ENCODE measurements at places on chromosomes 1 and 21. TPM values are rescaled to one million over a fixed set of nuclear protein-coding genes. Genes with fewer than 3 reads are reported as not detected.

PAQR6 gene
- 1.0 TPM for total RNA-seq

PGLYRP4 gene
- 0.31 TPM for total RNA-seq

TTC34 gene
- total RNA-seq, result 0.10 TPM

SYF2 gene
- total RNA-seq, result 46.6 TPM

APOBEC4 gene
- not detected for total RNA-seq

ARL8A gene
- 29.8 TPM for total RNA-seq

GJA9 gene
- total RNA-seq, result not detected

TTC22 gene
- total RNA-seq, result 8.7 TPM

NBPF6 gene
- not detected for total RNA-seq

CKS1B gene
- 35.2 TPM for total RNA-seq

MX2 gene
- 8.7 TPM for total RNA-seq

SPRR2B gene
- not detected for total RNA-seq

CEPT1 gene
- total RNA-seq, result 55.7 TPM

PLA2G2C gene
- not detected for total RNA-seq

OR2M3 gene
- total RNA-seq, result not detected

TAS1R1 gene
- 2.2 TPM for total RNA-seq

MXRA8 gene
- 95.3 TPM for total RNA-seq

LRRN2 gene
- 1.5 TPM for total RNA-seq

PROX1 gene
- total RNA-seq, result 15.6 TPM

TFF2 gene
- total RNA-seq, result not detected

BCL2L15 gene
- total RNA-seq, result 0.41 TPM

KCNN3 gene
- total RNA-seq, result 10.8 TPM

SEMA6C gene
- total RNA-seq, result 83.6 TPM

WDR64 gene
- not detected for total RNA-seq

LCE1A gene
- not detected for total RNA-seq

LRRC53 gene
- not detected for total RNA-seq

TAL1 gene
- total RNA-seq, result 3.6 TPM

MPZ gene
- total RNA-seq, result 67.9 TPM

DCST1 gene
- not detected for total RNA-seq

LAMC2 gene
- 11.8 TPM for total RNA-seq

APCS gene
- not detected for total RNA-seq

TNFRSF9 gene
- not detected for total RNA-seq

CHAF1B gene
- total RNA-seq, result 2.4 TPM

ITLN2 gene
- total RNA-seq, result not detected

OLFM3 gene
- total RNA-seq, result 0.92 TPM

FCGR2B gene
- 1.6 TPM for total RNA-seq

MTARC2 gene
- total RNA-seq, result 13.3 TPM

CDC42SE1 gene
- 39.4 TPM for total RNA-seq

OR2T8 gene
- not detected for total RNA-seq

TRIM17 gene
- not detected for total RNA-seq

MASP2 gene
- total RNA-seq, result not detected

NGF gene
- 2.3 TPM for total RNA-seq

ACTL8 gene
- total RNA-seq, result not detected

GBP3 gene
- total RNA-seq, result 9.1 TPM

LRRC71 gene
- total RNA-seq, result not detected

PYHIN1 gene
- 0.21 TPM for total RNA-seq

MYBPH gene
- total RNA-seq, result 37.5 TPM

RXFP4 gene
- not detected for total RNA-seq

ZNF670 gene
- 5.5 TPM for total RNA-seq

SLAMF8 gene
- 0.92 TPM for total RNA-seq

GBP6 gene
- 34.4 TPM for total RNA-seq

BEND5 gene
- total RNA-seq, result 17.5 TPM
